Natural killer cell treated with Interleukin-12 subunit alpha and Interleukin-12 subunit beta and Interleukin-15 and Interleukin-18, amount 100 ng/mL, for 72 hours (primary cell): ENCODE measurements at places on chromosomes 4 and X.
A peak's percentile ranks its signal among the peaks of the same experiment; 100 is the strongest.

- DNase-seq = no peak
Observed at GRCh38 chrX:15413101-15413500, 28.9 kb upstream of the VEGFD start.

GRCh38 chr4:2388429-2389182 is 29.8 kb downstream of the ZFYVE28 start:
- no peak for DNase-seq

DNA sequence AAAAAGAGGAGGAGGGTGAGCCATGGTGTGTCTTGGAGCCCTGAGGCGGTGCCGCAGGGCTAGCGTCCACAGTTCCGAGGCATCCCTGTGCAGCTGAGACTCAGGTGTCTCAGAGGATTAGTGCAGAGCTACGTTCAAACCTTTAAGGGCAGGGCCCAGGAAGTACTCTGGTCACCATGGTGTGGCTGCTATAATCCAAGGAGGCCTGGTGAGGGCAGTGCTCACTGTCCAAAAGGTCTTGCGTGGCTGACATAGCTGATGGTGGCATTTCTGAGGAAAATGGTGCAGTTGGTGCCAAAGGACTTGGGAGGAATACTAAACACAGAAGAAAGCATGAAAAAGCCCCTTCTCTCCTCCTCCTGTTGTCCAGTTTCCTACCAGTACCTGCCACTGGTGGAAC is 146.9 kb downstream of the DCHS2 start:
- no peak for DNase-seq

GRCh38 chr4:77178560-77178959 is 21.6 kb downstream of the CCNG2 start:
- DNase-seq = no peak

DNA sequence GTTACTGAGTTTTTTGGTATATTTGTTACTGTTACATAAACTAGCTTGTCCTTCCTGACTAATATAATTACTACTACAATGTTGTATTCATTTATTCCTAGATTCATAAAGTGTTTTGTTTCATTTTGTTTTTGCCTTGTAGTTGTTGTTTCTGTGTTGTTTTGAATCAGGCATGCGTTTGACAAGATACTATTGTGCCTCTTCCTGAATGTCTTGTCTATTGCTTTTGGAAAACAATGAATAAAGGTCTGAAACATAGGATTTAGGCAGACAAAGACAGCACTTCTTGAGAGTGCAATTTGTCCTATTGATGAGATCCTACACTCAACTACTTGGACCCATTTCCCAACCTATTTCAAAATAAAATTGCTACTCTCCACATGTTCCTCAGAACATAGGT is 630.4 kb upstream of the BOD1L1 start:
- DNase-seq = no peak

- DNase-seq = no peak
Observed at GRCh38 chrX:112645774-112646173, 34.0 kb downstream of the LHFPL1 start.

GRCh38 chr4:7539659-7540058 is 104.9 kb upstream of the PSAPL1 start:
- DNase-seq = peak; percentile 89

DNA sequence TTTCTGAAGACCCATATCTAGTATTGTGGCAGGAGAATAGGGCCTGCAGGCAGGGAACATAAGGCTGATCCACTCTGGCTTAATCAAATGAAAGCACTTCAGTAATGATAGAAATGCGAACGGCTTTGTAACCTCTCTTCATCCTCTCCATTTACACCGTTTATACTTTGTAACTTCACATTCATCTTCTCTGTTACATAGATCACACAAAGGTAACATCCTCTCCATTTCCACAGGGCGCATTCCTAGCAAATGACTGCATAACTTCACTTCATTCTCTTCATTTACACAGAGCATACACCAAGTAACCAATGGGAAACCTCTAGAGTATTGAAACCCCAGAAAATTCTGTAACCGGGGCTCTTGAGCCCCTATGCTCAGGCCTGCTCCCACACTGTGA is 65.5 kb upstream of the SLC34A2 start:
- DNase-seq = no peak

DNA sequence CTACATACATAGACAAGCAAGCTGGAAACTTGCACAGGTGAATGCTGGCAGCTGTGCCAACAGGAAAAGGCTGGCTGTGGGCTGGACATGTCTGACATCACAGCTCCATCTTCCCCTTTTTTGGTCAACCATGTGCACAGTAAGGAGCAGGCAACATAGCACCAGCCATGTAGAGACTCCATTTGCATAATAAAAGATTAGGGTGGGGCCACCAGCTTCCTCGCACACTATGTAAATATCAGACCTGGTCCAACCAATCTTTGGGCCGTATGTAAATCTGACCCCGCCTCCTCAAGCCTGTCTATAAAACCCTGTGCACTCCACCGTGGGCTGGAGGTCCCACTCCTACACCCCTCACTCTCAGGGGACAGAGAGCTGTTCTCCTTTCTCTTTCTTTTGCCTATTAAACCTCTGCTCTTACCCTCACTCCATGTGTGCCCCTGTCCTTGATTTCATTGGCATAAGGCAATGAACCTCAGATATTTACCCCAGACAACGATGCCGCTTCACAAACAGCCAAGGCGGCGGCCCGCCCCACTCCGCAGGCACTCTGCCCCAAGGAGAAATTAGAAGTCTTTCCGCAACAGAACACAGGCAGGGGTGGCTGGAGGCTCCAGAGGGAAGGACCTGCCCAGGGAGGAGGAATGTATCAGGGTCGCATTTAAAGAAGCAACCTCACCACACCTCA is 862.2 kb downstream of the TRIML1 start:
- no peak for DNase-seq

DNA sequence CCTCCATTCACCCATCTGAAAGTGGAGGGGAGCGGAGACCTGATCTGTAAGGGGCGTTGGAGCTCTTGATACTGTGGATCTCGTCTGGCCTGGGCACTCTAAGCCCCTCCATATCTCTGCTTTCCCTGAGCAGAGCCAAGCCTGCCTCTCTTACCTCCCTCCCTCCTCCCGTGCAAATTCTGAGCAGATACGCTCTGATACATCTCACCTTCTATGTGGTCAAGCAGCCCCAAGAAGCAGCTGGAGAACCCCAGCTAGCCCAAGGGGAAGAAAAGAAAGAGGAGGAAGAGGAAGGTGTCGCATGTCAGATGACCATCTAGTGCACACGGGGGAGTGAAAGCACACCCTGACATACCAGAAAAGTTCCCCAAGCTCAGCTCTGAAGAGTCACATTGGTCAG is 1.9 kb upstream of the DGAT2L6 start:
- no peak for DNase-seq

GRCh38 chrX:3581609-3582108 is 131.8 kb downstream of the PRKX start:
- no peak for DNase-seq

DNA sequence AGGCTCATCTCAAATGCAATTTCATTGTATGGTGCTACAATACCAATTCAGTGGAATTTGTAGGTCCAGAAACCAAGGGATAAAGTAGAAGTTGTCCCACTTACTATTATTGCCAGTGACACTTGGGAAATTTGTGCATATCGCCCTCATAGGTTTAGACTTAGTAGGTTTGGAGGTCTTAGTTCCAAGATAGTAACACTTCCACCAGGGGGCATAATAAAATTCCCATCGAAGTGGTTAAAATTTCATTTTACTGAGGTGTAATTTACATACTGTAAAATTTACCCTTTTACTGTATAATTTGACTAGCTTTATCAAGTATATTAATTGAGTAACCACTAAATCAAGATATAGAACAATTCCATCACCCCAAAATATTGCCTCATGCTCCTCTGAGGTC is 174.6 kb downstream of the INPP4B start:
- DNase-seq = no peak

- DNase-seq = no peak
Observed at GRCh38 chr4:117063961-117064696, 21.2 kb downstream of the TRAM1L1 start.
